ENCODE measurements at places on chromosomes 5 and 9.

- DNase-seq, result no peak
Measured at GRCh38 chr5:179272326-179273072, 72.8 kb downstream of the ADAMTS2 start.

GRCh38 chr5:60487885-60488442 lies 212.0 kb downstream of the DEPDC1B start:
- no peak for DNase-seq

GRCh38 chr5:41736641-41737040 lies 133.6 kb downstream of the OXCT1 start:
- DNase-seq, result no peak

DNA sequence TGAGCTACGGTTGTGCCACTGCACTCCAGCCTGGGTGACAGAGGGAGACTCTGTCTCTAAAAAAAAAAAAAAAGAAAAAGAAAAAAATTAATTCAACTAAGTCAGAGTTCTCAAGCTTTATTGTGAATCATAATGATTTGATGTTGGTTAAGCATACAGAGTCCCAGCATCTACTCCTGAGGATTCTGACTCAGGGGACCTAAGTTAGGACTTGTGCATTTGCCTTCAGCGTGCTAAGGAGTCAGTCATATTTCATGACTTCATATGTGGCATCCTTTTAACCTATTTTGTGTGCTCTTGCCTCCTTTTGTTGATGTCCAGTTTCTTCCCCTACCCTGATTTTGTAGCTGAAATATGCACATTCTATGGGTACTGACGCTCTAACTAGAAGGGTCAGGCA lies 2.9 kb downstream of the MYOZ3 start:
- no peak for DNase-seq

- DNase-seq, result no peak
Measured at GRCh38 chr9:677461-678097, 163.9 kb upstream of the DMRT1 start.

GRCh38 chr5:137372773-137373160 lies 126.4 kb downstream of the SPOCK1 start:
- DNase-seq, result no peak

DNA sequence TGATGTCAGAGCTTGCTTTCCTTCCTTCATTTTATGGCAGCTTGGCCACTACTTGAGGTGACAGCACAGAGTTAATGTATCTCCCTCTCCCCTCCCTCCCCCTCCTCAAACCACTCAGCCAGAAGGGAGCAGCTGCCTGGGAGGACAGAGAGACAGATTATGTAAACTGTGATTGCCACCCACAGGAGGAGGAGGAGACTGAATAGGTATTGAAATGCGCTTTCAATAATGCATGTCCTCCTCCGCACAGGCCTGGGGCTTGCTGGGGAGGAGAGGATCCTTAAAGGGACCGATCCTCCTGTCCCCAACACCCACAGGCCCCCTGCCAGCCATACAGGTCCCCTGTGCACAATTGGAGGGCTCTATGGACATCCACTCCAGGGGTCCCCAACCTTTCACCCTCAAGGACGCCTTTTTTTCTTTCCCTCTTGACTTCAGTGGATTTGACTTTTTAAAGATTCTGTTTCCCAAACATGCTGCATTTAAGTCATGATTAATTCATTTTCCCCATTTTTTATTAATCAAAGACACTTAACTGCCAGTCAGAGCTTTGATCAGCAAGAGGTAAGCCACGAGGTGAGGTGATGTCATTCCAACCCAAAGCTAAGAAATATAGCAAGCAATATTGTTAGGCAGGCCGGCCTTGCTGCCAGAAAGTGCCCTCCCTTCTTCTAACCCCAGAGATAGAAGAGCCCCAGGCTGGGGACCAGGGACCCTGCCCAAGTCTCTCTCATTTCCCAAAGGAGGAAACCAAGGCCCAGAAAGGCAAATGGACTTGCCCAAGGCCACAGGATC lies 47.5 kb upstream of the CPLX2 start:
- DNase-seq, result no peak

DNA sequence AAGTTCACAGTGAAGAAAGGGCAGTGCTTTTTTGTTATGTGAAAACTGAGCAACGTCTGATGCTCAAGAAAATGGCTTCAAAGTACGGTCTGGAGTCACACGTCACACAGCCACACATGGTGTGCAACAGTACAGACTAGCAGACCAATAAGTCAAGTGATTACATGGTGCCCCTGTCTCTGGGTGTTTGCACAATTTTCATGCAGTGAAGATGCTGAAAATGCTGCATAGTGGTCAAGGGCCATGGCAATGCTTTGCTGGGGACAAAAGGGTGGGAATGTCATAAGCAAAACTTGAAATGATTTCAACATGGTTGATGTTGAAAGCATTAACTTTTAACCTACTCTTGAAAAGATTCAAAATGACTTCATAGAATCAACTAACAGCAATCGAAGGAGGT lies 231.2 kb downstream of the EBF1 start:
- DNase-seq, result no peak

GRCh38 chr5:94184870-94185269 lies 433.5 kb downstream of the KIAA0825 start:
- no peak for DNase-seq

Data from effector CD8-positive, alpha-beta T cell (primary cell).